ENCODE measurements at places on chromosomes 2 and 18. TPM values are rescaled to one million over a fixed set of nuclear protein-coding genes. Genes with fewer than 3 reads are reported as not detected.

The DOK6 gene
- total RNA-seq, result not detected

The SERPINB11 gene
- total RNA-seq, result not detected

The M1AP gene
- total RNA-seq, result 3.2 TPM

- no peak for DNase-seq
These were observed 18.4 kb upstream of the TXNL4A start for GRCh38 chr18:80006724-80007123.

GRCh38 chr2:10242998-10243925, 59.4 kb upstream of the HPCAL1 start:
- no peak for DNase-seq

DNA sequence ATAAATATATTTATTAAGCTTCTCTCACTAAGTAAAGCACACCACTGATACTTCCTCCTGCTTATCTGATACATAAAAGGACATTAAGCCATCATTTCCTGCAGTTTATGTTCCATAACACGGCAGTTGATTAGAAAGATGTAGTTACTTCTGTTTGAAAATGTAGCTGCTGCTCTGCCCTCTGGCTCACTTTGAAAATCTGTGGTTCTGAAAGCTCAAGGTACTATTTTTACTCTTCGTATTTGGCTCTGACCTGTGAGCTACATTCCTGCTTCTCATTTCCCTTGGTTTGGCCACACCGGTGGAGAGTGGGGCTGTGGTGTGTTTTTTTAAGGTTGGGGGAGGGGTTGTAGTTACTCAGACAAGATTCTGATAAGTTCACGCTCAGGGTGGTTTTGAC, 12.8 kb upstream of the TTN start:
- DNase-seq, result no peak

GRCh38 chr2:168529054-168529833, 73.2 kb downstream of the CERS6 start:
- no peak for DNase-seq

The ZNF804A gene
- not detected for total RNA-seq

The PAIP2B gene
- total RNA-seq, result 0.75 TPM

DNA sequence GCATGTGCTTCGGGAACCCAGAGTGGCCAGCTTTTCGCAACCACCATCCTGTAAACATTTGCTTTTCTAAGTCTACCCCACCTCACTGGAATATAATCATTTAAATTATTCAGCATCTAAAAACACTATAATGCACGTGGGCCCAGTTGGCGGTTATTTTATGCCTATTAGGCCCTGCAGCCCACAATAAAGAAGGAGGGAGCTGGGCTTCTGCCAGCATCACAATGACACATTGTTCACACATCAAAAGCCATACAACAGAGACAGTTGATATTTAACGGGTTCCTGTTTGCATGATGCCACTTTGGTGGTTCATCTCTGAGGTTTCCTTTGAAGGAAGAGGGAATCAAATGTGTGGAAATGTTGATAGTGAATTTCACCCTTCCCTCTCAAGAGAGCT, 916.0 kb upstream of the CELF4 start:
- no peak for DNase-seq

GRCh38 chr18:57837917-57838548, 34.9 kb upstream of the ATP8B1 start:
- no peak for DNase-seq

DNA sequence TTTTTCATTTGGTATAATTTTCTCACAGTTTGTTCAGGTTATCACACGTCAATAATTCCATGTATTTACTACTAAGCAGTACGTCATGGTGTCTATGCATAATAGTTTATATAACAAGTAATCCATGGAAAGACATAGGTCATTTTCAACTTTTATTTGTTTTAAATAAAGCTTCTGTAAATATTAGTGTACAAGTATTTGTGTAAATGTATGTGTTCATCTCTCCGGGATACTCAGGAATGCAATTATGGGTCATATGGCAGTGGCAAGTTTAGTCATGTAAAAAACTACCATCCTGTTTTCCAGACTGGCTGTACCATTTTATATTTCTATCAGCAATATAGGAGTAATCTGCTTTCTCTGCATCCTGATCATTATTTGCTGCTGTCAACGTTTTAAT, 231.1 kb upstream of the ZNF804A start:
- DNase-seq, result no peak

GRCh38 chr2:151947813-151948165, 119.6 kb upstream of the ARL5A start:
- peak; percentile 42 for DNase-seq

DNA sequence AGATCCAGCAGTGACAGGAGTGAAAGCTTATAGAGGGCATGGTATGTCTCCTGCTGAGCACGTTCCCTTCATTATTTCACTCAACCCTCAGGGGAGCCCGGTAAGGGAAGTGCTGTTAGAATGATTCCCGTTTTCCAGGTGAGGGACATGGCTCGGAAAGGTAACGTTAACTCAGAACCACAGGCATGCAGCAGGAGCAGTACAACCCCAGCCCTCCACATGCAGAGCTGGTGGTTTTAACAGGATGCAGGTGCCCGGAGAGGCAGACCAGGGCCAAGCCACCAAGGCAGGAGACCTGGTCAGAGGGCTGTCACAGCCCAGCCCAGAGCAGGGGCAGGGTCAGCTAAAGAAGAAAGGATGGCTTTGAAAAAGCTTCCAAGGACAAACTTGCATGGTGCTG, 268.5 kb downstream of the SH3BP4 start:
- DNase-seq, result no peak

The LAPTM4A gene
- total RNA-seq, result 91.4 TPM

- DNase-seq, result no peak
These were observed 46.0 kb downstream of the TNS1 start for GRCh38 chr2:217956586-217957457.

Measured in foreskin keratinocyte (primary cell).